ENCODE measurements at places on chromosomes 11 and 22. TPM values are rescaled to one million over a fixed set of nuclear protein-coding genes. Genes with fewer than 3 reads are reported as not detected.

GRCh38 chr22:41808400-41808799, 7.9 kb downstream of the CCDC134 start:
- no peak for ATAC-seq

Gene TRIM49D2
- not detected for total RNA-seq

- ATAC-seq = no peak
Observed at GRCh38 chr11:102840018-102840417, 3.4 kb downstream of the MMP3 start.

- no peak for ATAC-seq
Observed at GRCh38 chr11:72753341-72754148, 1.3 kb upstream of the ARAP1 start.

Gene TNNI2
- not detected for total RNA-seq
